ENCODE measurements at places on chromosomes 4 and X. TPM values are rescaled to one million over a fixed set of nuclear protein-coding genes. Genes with fewer than 3 reads are reported as not detected.

WWC2 gene
- 7.6 TPM for total RNA-seq

GRCh38 chr4:25449270-25449669, 72.2 kb downstream of the ANAPC4 start:
- DNase-seq, result no peak

GRCh38 chr4:94507708-94508107, 56.0 kb downstream of the PDLIM5 start:
- DNase-seq, result no peak

GRCh38 chrX:109840585-109840984, 107.5 kb upstream of the ACSL4 start:
- no peak for DNase-seq

- no peak for DNase-seq
Measured at GRCh38 chrX:10379878-10380277, 223.1 kb downstream of the CLCN4 start.
